Esophagus squamous epithelium (tissue), 5 donors: ENCODE measurements at places on chromosomes 5 and 9.

DNA sequence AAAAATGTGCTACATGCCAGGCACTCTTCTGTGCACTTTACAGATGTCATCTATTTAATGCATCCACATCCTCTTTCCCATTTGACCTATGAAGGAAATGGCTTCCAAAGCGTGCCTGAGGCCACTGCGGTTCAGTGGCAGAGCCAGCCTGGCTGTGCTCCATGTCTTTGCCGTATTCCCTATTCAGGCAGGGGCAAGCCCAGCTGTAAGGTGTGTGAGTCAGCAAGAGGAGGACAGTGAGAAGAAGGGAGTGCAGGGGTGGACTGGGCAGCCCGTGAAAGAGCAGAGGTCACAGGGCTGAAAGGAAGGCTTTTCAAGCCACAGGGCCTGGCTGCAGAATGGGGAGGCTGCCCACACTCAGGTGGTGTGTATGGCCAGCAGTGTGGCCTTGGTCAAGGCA is 91.7 kb downstream of the HRH2 start:
- DNase-seq: no peak

GRCh38 chr9:38423973-38424843 is at the start of gene IGFBPL1:
TSS of gene IGFBPL1 (minus strand) at chr9:38424454. CDS start at chr9:38424424, 30 bp downstream.
- DNase-seq: no peak

- DNase-seq: no peak
These were observed 1066.1 kb downstream of the NR2F1-AS1 start for GRCh38 chr5:92514896-92515295.

DNA sequence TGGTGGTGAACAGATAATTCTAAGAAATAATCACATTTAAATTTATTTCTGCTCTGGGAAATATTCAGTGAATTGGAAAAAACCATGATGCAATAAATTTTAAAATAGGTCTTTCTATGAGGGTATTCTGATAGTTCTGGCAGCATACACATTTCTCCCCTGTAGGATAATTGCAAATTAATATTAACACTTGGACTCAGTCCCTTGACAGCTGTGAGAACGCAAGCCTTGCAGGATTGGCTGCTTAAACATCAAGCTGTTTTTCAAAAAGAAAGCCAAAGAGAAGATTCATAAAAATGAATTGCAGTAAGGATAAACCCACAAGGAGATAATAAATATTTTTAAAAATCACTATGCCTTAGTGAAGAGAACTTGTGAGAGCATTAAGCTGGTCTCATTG is 180.0 kb downstream of the MTRR start:
- no peak for DNase-seq

- no peak for DNase-seq
These were observed 154.4 kb upstream of the GRAMD2B start for GRCh38 chr5:126268697-126269315.

GRCh38 chr5:162067162-162067561 is 411 bp upstream of the GABRG2 start:
- DNase-seq: no peak

DNA sequence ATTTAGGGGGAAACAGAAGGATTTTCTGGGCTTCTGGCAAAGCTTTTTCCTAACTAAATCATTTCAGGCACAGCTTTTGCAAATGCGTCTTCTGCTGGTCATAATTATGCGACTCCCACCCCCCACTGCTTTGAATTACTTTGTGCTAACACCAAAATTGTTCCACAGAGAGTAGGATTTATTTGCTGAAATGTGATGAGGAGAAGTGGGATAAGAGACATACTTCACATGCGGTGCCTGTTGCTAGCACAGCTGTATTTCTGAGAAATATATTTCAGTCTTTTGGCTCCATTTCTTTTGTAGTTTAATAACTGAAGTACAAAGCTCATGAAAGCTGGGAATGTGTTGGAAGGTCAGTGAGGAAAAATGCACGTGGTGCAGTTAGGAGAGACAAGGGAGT is 83.2 kb upstream of the TAS2R1 start:
- no peak for DNase-seq
